Activated naive CD8-positive, alpha-beta T cell treated with anti-CD3 and anti-CD28 coated beads, Interleukin-2, amount 10 ng/mL, durations not matched to agents 7 days and 5 days (primary cell): ENCODE measurements at places on chromosomes 11 and 22. TPM values are rescaled to one million over a fixed set of nuclear protein-coding genes. Genes with fewer than 3 reads are reported as not detected.

The NOX4 gene
- total RNA-seq, result not detected

The PIK3IP1 gene
- 125 TPM for total RNA-seq

The PATE2 gene
- not detected for total RNA-seq

The KDELR3 gene
- 1.4 TPM for total RNA-seq

The TMEM138 gene
- total RNA-seq, result 57.7 TPM

The MS4A12 gene
- total RNA-seq, result not detected

The GRM5 gene
- total RNA-seq, result not detected

The SMIM35 gene
- total RNA-seq, result 3.1 TPM

The EFEMP2 gene
- 15.3 TPM for total RNA-seq

The TRIM48 gene
- total RNA-seq, result not detected

The CCDC89 gene
- 0.22 TPM for total RNA-seq

The LRRC10B gene
- not detected for total RNA-seq

The OTOG gene
- total RNA-seq, result not detected

The APOA4 gene
- not detected for total RNA-seq

The RFPL3 gene
- total RNA-seq, result not detected

The BTG4 gene
- total RNA-seq, result 0.31 TPM

The NECTIN1 gene
- total RNA-seq, result 1.5 TPM

The OR9Q1 gene
- total RNA-seq, result not detected
